ENCODE measurements at places on chromosomes 13 and 19. TPM values are rescaled to one million over a fixed set of nuclear protein-coding genes. Genes with fewer than 3 reads are reported as not detected.
A peak's percentile ranks its signal among the peaks of the same experiment; 100 is the strongest.

- no peak for DNase-seq
These were observed 4.2 kb downstream of the FNDC3A start for GRCh38 chr13:48979892-48980291.

DNA sequence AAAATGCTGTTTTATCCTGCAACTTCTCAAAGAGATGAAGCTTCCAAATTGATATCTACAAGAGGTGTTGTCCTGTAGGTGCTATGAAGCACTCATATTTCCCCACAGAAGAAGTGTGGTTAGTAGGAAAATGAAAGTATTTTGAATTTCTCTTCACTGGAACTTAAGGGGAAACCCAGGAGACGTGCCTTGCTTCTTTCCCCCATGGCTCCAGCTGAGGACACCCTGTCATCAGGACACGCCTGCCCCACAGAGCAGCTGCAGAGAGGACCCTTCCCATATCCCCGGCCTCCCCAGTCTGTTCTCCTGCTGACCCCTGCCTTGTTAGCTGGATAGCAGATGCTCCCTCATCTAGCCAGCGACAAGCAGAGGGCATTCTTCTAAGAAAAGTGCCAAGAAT is 371.3 kb downstream of the COG6 start:
- no peak for DNase-seq

DNA sequence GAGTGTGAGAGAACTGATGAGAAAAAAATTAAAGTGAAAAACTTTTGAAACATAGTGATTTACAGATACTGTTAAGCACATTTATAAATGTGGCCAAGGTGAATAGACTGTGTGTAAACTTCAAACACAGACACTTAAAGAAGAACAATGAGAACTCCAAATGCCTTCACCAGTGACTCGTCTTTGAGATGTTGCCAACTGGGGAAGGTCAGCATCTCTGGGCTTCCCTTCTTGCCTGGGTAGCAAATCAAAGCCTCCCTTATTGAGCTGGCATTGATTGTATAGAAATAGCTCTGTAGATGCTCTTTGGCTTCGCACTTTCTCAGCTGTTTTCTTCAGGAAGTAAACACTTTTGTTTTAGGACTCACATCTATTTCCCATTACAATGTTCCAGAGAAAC is 177.3 kb upstream of the SGCG start:
- no peak for DNase-seq

GRCh38 chr19:55113570-55114039 is 3.8 kb downstream of the PPP1R12C start:
- peak; percentile 16 for DNase-seq

DNA sequence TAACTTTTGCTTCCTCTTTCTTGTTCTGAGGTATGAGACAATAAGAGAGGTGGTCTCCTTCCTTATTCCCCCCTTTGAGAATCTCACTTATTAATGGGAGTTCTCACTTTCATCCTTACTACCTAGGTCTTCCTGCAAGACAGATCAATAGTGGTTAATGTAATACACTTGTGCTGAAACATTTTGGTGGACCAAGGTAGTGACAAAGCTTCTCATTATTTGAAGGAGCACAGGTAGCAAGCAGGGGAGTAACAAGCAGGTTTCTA is 17.9 kb downstream of the ZNF700 start:
- no peak for DNase-seq

DNA sequence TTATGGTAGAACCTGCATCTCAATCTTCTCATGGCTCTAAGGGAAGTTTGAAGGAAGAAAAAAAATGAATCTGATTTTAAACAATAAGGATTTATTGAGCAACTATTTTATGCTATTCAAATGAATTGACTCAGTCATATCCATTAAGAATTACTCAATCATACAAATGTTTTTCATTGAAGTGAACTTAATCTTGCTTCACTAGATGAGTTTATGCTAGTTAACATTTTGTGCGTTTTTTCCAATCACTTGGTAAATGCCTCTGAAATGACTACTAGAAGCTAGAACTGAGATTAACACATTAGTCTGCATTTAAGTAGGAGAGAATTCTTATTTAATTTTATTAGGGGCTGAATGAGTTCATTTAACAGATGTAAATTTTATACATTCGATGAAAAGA is 25.2 kb downstream of the RXFP2 start:
- DNase-seq, result no peak

MYO16 gene
- polyA plus RNA-seq, result 0.03 TPM

All from mammary epithelial cell (primary cell).